LoVo (cell line): ENCODE measurements at places on chromosomes 2 and 18.

DNA sequence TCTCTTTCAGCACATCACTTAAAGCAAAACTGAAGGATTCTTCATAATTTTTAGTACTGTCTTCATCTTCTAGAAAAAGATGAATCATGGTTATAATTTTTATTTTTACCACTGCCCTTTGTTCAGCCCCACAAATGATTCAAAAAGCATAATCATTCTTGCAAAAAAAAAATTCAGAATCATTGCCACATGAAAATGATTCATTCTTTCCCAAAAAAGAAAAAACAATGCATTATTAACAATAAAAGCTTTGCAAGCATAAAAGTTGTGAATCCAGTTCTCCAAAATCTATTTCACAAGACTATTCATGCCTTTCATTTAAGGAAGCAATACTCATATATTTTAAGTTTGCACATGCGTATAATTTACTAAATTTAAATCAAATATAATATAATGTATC, 204.8 kb downstream of the RBM43 start:
- DNase-seq, result no peak

DNA sequence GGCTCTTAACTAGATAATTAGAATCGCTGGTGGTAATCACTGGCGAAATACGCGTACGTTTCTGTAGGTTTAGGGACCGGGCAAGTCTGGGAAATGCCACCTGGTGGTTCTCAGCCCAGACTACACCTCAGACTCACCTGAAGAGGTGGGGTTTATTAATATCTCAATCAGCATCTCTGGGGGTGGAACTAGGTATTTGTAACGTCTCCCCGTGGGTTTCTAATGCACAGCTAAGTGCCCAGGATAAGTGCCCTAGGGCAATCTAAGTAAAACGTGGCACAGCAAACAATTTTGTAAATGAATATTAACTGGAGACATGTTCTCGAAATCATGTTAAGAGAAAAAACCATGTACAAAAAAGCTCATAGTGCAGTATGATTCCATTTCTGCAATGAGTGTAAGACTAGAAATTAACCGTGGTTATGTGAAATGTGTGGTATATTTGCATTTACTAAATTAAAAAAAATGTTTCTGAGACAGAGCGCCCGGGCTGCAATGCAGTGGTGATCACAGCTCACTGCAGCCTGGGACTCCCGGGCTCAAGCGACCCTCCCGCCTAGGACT, 760 bp upstream of the CNOT11 start:
- DNase-seq, result peak; percentile 75

DNA sequence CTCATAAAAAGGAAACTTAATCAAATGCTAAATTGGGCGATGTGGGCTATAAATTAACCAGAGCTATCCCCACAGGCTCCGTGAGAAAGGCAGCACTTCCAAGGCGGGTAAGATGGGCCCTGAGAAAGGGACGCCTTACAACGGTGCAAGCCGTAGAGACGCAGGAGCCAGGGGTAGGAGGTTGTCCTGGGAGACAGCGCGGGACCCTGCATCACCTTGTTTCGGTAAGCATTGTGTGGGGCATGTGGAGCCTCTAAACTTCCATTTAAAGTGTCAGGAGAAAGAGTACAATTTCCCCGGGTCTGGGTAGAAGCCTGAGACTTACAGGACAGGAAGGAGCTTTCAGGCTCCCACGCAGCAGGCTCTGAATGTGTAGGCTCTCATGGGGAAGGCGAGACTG, 1.2 kb upstream of the PER2 start:
- no peak for DNase-seq

DNA sequence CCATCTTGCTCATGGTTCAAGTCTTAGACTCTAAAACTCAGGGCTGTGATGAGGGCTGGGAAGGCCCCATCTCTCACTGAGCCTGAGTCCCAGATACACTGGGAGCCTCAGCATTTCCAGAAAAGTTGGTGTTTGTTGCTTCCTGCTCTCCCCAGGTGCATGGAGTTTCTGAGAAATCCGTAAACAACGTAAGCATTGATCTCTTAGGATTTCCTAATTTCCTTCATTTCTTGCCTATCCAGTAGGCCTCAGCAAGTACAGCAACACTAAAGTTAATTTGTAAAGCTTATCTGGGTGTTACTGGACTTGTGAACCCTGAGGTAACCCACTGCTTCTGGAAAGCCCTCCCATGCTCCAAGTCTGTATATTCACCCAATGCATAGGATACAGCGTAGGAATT, 199.4 kb upstream of the SIX3 start:
- DNase-seq, result no peak

DNA sequence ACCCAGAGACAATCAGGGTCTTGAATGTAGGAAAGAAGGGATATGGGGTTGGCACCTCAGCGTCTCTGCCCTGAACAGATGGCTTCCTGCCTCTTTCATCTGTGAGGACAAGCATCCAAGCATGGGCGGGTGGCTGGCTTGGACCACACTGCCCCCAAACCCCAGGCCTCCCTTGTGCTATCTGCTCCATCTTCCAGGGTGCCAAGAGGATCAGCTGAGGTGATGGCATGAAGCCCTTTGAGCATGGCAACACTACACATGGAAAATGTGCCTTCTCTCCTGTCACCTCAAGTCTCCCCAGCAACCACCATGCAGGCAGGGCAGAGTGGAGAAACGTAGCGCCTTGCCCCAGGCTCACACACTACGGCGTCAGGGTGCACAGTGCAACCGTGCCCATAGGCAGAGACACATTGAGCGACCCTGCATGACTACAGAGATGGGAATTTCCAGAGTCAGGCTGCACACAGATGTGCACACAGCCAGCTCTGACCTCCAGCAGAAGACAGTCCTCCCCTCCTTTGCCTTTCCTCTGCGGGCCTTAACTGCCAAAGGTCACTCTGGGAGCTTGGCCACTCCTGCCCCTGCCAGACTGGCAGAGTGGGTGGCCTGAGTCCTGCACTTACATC, 1.5 kb downstream of the KCNIP3 start:
- no peak for DNase-seq

DNA sequence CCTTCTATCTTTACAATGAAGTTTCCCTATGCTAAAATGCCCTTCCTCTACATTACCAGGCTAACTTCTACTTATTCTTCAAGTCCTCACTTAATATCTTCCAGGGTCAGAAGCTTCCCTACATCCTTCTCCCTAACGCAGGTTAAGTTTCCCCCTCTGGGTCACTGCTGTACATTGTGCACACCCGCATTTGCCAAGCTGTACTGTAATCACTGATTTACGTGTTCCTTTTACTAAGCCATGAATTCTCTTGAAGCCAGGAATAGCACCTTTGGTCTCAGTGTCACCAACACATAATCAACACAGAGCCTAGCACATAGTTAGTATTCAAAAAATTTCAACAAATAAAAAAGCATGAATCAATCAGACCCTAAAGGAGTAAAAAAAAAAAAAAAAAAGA, 22.3 kb downstream of the ACVR1 start:
- DNase-seq, result no peak

GRCh38 chr18:41783065-41783818, 171.8 kb upstream of the PIK3C3 start:
- DNase-seq, result no peak

- no peak for DNase-seq
These were observed 599.1 kb downstream of the NYAP2 start for GRCh38 chr2:225998653-225999052.

DNA sequence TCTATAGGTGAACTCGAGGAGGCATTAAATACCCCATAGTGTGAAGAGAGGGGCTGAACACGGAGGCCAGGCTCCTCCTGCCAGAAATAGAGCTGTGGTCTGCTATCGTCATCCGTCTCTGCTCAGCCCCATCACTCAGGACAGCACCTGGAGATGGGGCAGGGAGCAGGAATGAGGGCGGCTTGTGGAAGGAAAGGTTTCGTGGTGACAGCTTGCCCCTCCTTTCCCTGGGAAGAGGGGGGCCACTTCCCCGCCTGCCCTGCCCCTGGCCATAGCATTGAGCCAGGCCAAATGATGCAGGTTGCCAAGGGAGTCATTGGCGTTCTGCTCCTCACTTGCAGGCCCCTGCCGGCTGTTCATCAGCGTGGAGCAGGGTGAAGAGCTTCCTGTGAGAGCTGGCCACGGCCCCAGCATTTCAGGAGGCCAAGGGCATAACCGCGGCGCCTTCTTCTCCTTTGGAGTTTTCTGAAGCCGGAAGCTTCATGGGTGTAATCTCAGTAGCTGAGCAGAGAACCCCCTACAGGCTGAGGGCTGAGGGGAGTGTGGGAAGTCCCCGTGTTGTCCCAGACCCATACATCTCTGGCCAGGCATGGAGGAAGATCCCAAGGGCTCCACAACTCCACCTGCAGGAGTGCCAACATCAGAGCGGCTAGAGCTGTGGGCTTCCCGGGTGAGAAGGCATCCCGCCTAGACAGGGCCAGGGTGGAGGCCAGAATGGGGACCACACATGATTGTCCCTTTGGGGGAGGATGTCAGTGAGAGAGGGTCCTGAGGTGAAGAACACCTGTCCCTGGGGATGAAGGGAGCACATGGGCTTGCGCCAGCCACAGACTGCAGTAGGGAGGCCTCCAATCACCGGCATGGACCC, 112.5 kb upstream of the GLI2 start:
- no peak for DNase-seq
